SJCRH30 (cell line): ENCODE measurements at places on chromosomes 12 and 14. TPM values are rescaled to one million over a fixed set of nuclear protein-coding genes. Genes with fewer than 3 reads are reported as not detected.

DNA sequence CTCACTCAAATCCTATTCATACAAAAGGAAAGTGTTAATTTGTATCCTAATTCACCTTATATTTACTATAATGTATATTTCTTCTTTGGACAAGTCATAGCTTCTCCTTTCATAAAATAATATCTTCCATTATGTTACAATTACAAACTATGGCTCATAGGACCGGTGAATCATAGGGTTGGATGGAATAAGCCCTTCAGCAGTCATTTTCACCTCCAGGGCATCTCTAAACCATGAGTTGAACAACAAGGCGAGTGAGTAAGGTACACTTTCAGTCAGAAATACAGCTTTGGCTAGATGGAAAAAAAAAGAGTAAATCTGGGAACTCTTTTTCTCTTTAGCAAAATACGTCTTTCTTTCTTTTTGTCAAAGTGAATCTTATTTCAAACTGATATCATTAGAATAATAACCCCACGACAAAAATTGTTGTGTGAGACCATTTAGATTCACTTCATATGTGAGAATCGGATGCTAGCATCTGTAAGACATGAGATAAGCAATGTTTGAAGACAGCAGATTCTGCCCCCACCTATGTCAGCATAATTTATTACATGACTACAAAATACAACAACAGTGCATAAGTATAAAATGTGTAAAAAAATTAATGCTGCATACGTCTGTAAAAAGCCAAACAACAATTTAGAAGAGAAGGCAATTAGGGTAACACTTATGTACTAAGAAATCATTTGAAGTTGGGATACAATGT lies 184.4 kb upstream of the SLC38A2 start:
- no peak for DNase-seq

- no peak for DNase-seq
Measured at GRCh38 chr14:101575581-101575980, 14.3 kb downstream of the DIO3 start.

The ACOT4 gene
- 0.08 TPM in 1 of 2 replicates, not detected in the other for total RNA-seq

GRCh38 chr12:101619858-101620761 lies 25.3 kb downstream of the MYBPC1 start:
- DNase-seq: no peak

The ESR2 gene
- 11.8 and 12.1 TPM in 2 replicates for total RNA-seq

The ADAMTS20 gene
- 0.03 TPM in 1 of 2 replicates, not detected in the other for total RNA-seq

GRCh38 chr14:51862860-51863259 lies 2.4 kb downstream of the GNG2 start:
- DNase-seq: no peak

- DNase-seq: no peak
Measured at GRCh38 chr12:11840366-11840765, 190.9 kb downstream of the ETV6 start.

- no peak for DNase-seq
Measured at GRCh38 chr14:30290001-30290400, 269.0 kb upstream of the G2E3 start.
